Stimulated activated CD8-positive, alpha-beta memory T cell treated with anti-CD3 and anti-CD28 coated beads, Interleukin-7, amount 100 ng/mL, for 1 hour (primary cell): ENCODE measurements at places on chromosomes 11 and 22.

GRCh38 chr11:117738246-117738957 is 58.6 kb downstream of the DSCAML1 start:
- no peak for DNase-seq

GRCh38 chr11:104765401-104766095 is 132.7 kb downstream of the CASP12 start:
- DNase-seq = no peak

DNA sequence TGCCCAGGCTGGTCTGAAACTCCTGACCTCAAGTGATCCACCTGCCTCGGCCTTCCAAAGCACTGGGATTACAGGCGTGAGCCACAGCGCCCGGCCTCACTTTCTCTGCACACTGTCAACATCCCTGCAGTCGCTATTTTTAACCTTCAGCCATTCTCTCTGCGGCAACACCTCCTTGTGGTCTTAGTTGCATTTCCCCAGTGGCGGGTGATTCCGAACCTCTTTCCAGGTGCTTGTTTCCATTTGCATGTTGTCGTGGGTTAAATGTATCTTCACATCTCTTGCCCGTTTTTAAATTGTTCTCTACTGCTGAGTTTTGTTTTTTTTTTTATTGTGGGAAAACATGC is 2.2 kb upstream of the SCT start:
- no peak for DNase-seq

- no peak for DNase-seq
Observed at GRCh38 chr11:15117751-15118150, 3.0 kb downstream of the INSC start.

DNA sequence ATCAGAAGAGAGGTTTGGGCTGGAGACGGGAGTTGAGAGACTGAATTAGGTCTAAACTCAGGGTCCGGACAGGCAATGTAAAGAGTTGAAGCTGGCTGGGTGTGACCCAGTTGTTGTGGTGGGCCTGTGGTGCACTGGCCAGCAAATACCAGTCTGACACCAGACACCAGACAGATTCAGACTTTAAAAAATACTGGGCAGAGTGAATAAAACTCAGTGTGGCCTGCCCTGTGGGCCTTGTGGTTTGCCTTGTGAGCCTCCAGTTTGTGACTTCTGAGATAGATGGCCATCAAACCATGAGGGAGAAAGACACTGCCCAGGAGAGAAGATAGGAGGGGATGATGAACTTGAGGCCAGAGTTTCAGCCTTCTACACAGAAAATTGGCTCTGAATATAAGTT is 25.8 kb downstream of the RCN1 start:
- DNase-seq = no peak

DNA sequence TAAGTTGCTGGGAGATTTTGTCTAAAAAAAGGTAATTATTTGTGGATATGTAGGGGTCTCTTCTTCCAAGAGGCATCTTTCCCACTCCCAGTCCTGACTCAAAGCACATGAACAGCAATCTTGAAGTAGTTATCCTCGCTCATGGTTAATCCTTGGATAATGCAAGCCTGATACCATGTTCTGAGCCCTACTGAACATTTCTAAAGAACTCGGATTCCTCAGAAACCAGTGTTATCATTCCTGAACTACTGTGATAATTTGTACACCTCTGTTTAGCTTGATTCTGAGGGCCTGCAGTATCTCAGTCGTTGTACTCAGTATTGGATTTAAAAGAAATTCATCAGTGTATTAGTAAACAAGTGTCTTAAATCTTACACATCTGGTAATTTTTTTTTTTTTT is 22.3 kb upstream of the RCE1 start:
- DNase-seq = no peak

DNA sequence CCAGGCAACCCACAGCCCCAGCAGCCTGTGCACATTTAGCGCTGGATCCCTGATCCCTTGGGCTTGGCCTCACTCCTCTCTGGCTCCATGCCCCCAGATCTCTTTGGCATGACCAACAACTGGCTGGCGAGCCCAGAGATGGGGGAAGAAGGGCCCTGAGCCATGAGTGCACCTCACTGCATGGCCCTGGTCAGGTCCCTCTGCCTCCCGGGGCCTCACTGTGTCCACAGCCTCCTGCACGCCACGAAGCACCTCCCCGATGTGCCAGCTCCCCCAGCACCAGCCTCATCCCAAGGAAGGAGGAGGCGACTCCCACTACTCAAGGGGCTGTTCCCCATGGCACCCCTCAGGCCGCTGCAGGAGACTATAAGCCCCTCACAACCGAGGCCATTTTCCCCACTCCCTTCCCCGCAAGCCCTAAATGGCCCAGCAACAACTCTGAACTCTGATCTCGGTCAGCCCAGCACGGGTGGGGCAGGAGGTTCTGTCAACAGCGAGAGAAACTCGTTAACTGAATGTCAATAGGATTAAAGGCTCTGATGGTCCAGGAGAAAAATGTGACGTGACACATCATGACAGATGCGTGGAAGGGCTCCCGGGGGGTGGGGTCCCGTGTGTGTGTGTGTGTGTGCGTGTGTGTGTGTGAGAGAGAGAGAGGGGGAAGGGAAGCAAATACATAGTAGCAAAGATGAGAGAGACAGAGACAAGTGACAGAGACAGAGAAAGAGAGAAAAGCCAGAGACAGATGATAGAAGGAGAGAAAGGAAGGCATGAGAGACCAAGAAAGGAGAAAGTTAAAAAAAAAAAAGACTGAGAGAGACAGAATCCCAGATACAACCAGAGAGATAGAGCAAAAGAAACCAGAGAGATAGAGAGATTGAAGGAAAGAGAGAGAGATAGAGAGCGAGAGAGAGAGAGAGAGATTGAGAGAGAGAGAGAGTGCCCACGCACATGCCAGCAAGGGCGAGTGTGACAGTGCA is 28.4 kb upstream of the SYT7 start:
- no peak for DNase-seq

DNA sequence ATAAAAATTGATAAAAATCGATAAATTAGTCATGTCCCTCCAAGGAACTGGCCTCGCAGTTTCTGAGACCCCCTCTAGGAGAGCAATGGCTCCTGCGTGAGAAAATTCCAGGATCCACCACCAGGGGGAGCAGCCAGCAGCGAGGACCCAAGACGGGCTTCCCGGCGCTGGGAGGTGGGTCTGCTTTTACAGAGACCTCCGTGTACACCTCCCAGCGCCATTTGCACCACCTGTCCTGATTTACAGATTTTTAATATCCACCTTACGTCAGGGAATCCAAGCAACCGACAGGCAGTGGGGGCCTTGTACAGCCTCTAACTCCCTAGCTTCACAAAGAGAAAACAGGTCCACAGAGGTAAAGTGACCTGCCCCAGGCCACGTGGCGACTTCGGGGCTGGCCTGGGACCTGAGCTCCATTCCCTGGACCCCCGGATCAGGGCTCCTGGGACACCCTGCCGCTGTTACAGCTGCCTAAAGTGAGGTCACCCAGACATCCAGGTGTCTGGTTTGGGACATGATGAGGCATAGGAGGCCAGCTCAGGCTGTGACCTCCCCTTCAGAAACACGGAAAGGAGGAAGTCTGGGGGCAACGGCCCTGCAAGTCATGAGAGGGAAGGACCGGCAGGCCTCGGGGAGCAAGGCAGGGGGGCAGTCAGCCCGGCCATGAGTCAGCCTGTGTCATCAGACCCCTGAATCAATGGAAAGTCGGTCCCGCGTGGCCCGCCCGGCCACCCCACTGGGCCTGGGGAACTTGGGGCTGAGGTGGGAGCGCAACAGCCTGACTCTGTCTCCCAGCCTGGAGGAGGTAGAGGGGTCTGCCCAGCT is 3.5 kb downstream of the OSM start:
- DNase-seq = peak; percentile 63

GRCh38 chr11:35717043-35717442 is 54.5 kb downstream of the TRIM44 start:
- DNase-seq = no peak

DNA sequence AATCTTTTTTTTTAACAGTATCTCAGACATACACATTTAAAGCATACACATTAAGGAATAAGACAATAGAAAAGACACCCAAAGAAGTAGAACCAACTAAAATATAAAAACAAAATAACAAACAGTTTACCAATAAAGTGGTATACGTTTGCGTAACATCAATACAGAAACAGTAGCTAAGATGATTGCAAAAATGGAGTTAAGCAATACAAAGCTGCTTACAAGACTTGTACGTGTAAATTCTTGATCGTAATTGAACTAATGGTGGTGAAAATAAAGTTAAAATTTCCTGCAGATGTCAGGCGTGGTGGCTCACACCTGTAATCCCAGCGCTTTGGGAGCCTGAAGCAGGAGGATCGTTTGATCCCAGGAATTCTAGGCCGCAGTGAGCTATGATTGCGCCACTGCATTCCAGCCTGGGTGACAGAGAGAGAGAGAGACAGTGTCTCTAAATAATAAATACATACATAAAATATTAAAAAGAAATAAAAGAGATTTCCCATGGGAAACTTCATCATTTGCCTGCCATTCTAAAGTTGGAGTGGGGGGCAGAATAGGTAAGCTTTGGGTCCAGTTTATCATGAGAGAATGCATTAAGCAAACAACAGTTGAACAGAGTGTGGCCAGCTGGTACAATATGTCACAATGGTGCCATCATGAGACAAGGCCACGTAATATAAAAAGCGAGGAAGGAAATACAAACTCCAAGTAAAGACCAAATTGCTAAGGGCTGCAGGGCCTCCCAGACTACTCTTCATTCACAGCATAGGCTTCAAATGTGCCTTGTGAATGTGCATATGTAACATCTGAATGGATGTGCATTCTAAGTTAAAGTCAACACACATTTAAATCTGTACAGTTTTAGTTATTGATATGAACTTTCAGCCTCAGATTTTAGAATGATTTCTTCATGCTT is 38.9 kb upstream of the EED start:
- no peak for DNase-seq

- no peak for DNase-seq
Observed at GRCh38 chr11:109486129-109486528, 64.1 kb downstream of the C11orf87 start.

DNA sequence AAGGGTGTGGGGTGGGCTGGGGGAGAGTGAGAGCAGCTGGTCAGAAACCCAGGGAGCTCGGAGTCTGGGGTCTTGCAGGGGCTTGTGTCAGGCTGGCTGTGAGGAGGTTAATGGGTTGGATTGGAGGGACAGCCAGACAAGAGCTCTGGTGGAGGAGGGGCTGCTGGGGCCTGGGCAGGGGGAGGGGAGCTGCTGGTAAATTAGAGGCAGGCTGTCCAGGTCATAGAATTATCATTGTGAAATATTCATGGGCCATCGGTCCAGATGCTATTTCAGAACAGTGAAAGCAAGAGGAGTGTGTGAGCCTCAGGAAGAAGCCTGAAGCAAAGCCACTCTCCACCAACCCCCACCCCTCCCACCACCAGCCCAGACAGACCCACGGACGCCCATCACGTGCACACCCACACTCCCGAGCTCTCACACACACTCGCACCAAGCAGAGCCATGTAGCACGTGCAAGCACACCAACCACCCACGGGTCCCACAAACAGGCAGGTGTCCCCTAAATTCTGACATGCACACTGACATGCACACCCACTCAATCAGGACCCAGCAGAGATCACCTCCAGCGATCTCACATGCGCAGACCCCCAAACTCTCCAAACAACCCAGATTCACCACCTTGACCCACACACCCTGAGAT is 18.8 kb downstream of the RTN4RL2 start:
- DNase-seq = no peak

GRCh38 chr11:73414977-73415651 is 38.9 kb downstream of the RELT start:
- no peak for DNase-seq

GRCh38 chr11:104791896-104792295 is 106.4 kb downstream of the CASP12 start:
- no peak for DNase-seq

DNA sequence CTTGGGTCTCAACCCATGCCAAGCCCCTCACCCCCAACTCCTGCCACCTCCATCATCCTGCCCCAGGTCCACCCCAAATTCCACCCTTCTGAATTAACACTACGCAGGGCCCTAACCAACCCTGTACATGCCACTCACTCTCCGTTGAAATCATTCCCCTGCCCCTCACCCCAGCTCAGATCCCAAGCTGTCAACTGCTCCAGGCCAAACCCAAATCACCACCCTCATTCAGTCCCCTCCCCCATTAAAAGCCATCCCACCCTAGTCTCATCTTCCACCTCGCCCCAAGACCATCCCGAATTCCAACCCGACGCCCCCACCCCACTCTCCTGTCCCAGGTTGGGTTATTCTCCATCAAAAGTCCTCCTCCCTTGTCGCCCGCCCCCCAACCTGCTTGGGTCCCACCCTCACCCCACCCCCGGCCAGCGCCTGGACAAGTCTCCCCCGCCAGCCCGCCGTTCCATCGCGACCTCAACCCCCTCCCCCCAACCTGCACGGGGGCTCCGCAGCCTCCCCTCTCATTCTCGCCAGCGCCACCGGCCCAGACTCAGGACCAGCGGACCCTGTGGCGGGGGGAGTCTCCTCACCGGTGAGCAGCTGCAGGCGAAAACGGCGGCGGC is 466 bp downstream of the FAM168A start:
- DNase-seq = no peak
